ENCODE measurements at places on chromosomes 7 and 10.
A peak's percentile ranks its signal among the peaks of the same experiment; 100 is the strongest.

DNA sequence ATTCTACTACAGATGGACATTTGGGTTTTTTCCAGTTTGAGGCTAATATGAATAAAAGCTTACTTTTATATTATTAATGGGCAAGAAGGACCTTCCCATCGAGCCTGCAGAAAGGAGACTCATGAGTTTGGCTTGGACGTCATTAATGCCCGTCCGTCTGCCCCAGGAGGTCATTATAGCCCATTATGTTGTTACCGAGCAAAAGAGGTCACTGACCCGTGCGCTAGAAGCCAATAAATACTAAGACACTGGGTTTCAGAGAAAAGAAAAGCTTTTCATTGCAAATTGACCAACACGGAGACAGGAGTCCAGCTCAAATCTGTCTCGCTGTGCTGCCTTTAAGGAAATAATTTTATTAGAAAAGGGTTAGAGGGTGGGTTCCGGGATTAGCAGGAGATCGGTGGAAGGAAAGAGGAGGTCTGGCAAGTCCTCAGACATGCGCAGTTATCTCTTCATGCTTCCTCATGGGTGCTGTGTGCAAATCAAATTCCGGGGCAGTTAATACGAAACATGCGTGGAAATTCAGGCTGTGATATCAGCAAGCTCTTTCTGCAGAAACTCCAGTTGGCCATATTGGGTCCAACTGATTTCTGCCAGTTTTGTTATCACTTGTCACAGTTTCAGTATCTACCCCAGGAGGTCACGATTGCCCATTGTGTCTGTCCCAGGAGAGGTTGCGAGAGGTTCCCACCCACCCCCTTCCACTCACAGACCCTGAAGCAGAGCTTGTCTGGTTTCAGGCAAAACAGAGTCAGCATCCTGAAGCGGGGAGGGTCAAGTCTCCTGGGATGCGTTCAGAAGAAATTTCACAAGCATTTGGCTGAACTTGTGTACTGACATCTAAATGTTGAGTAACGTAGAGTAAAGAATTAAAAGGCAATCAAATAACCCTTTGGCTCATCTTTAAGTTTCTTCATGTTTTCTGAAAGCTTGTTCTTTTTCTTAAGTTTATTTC lies 1.1 kb upstream of the GALNTL5 start:
- DNase-seq: no peak

DNA sequence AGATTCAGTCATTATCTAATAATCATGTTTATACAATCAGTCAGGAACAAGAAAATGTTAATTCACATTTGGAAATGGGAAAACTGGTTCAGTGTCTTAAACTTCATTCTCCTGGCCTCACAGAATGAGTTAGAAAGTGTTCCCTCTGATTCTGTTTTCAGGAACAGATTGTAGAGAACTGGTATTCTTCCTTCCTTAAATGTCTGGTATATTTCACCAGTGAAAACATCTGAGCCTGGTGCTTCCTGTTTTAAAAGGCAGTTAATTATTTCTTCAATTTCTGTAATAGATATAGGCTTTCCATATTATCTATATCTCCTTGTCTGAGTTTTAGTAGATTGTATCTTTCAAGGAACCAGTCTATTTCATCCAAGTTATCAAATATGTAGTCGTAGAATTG lies 97.1 kb upstream of the TMEM168 start:
- no peak for DNase-seq

GRCh38 chr10:6151087-6151977 lies 51.4 kb upstream of the PFKFB3 start:
- no peak for DNase-seq

GRCh38 chr7:154795014-154795413 lies 207.9 kb downstream of the PAXIP1 start:
- DNase-seq: no peak

- DNase-seq: no peak
Observed at GRCh38 chr7:32681174-32681518, 185.9 kb downstream of the AVL9 start.

GRCh38 chr7:3091631-3092030 lies 48.0 kb upstream of the CARD11 start:
- no peak for DNase-seq

- DNase-seq: peak; percentile 30
Observed at GRCh38 chr10:94076325-94076841, 82.7 kb downstream of the PLCE1 start.

DNA sequence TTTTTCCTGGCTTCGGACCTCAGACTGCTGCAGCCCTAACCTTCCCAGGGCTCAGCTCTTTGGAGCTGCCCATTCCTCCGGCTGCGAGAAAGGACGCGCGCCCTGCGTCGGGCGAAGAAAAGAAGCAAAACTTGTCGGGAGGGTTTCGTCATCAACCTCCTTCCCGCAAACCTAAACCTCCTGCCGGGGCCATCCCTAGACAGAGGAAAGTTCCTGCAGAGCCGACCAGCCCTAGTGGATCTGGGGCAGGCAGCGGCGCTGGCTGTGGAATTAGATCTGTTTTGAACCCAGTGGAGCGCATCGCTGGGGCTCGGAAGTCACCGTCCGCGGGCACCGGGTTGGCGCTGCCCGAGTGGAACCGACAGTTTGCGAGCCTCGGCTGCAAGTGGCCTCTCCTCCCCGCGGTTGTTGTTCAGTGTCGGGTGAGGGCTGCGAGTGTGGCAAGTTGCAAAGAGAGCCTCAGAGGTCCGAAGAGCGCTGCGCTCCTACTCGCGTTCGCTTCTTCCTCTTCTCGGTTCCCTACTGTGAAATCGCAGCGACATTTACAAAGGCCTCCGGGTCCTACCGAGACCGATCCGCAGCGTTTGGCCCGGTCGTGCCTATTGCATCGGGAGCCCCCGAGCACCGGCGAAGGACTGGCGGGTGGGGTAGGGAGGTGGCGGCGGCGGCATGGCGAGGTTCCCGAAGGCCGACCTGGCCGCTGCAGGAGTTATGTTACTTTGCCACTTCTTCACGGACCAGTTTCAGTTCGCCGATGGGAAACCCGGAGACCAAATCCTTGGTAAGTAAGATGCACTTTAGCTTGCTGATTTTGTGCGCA lies at the start of gene PLXDC2:
Gene PLXDC2 (plus strand): TSS at position 22 of the 820 bp plus-strand sequence.
- peak; percentile 20 for DNase-seq

DNA sequence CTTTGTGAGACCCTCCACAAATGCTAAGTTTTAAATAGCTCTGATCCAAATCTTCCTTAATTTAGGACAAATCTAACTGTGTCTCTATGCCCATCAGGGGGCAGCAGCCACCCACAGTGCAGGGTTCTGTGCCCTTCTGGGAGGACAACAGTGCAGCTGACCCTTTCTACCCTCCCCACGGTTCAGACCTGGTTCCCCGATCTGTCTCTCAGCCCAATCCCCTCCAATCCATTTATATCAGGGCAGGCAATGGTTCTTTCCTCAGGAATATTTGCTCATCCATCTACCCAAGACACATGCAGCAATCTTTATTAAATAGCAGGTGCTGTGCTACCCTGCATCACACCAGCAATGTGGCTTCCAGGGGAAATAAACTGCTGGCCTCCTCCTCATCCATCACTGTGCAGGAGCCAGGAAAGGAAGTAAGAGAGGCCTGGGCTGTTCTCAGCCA lies 4.0 kb upstream of the RBM28 start:
- DNase-seq: no peak

GRCh38 chr7:120617275-120617674 lies 240.7 kb downstream of the TSPAN12 start:
- DNase-seq: no peak

DNA sequence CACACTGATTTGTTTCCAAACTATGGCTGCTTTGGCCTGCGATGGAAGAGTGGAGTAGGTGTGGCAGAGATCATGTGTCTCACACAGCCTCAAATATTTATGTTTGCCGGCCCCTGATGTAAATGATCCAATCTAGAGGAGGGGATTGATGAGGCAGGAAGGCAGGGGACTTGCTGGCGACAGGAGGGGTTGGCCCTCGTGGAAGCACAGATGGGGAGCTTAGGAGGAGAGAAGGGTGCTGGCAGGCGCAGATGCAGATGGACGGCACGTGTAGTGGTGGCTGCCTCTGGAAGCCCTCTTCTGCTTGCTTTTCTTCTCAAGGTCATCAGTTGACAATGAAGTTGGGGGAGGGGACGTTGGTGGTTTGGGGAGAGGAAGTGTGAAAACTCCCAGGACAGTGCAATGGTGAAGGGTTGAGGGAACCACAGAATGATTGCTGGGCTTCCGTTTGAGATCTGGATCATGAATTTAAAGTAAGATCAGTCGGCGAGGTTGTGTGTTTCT lies 15.4 kb downstream of the COL13A1 start:
- DNase-seq: no peak

- DNase-seq: peak; percentile 80
Observed at GRCh38 chr7:128455543-128456254, at the start of gene HILPDA. TSS of gene HILPDA (plus strand) at chr7:128455878. CDS start at chr7:128457269, 1,391 bp downstream.

DNA sequence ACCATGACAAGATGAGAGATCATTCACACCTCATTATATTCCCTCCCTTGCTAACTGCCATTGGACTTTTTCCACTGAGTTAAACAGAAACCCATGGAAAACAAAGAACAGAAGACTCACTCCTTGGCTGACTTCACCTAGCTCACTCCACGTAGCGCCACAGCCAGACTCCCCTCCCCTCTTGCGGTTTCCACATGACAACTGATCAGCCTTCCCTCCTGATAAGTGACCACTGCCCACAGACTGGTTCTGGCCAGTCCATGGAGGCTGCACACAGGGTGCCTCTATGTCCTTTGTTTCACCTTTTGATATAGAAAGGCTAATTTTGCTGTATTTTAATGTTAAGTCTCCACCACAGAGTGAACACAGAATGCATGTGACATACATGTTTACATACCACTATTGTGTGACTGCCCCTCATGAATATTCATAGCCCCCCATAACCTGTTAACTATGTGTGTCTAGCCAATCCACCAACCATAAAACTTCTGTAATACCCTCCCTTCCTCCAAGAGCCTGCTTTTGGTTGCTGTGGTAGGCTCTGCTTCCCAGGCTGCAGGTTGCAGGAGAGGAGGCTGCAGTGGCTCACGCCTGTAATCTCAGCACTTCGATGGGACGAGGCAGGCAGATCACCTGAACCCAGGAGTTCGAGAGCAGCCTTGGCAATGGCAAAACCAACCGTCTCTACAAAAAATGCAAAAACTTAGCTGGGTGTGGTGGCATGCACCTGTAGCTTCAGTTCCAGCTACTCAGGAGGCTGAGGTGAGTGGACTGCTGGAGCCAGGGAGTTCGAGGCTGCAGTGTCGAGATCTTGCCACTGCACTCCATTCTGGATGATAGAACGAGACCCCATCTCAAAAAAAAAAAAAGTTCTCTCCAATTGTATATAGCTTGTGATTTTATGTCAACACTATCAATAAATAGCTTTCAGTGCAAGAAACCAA lies 10.0 kb upstream of the IFIT5 start:
- no peak for DNase-seq

DNA sequence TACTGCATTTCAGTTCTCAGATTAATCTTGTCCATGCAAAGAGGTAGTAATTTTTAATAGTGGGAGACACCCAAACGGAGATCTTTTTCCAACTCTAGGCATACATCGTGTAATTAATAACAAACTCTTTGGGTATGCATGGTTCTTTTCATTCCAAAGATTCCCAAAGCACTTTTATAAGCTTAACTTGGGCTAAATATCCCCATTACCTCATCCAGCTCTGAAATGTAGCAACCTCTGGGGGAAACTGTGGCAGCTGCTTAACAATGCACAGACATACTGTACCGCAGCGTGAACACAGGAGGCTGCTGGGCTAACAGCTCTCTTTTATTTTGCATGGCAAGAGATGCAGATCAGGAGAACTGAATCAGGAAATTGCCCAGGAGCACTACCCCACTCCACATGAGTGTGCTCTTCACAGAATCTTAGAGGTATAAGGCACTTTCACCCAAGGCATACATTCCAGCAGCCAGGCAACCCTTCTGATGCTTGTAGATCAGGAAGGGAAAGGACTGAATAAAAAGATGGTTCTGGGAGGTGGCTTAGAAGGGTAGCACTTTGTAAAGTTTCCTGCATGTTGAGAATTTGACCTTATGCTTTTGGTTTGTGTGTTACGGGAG lies 114.4 kb upstream of the GLI3 start:
- DNase-seq: no peak

DNA sequence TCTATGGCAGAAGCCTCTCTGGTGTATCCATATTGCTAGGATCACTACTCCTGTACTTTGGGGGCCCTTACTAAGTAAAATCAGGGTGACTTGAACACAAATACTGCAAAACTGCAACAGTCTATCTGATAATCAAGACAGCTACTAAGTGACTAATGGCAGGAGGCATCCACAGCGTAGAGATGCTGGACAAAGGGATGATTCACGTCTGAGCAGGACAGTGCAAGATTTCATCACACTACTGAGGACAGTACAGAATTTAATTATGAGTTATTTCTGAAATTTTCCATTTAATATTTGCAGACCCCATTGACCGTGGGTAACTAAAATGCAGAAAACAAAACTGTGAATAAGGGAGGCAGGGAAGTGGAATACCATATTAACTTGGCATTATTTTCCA lies 10.4 kb downstream of the CUL2 start:
- DNase-seq: no peak

- DNase-seq: no peak
Observed at GRCh38 chr7:73966941-73967831, 60.8 kb upstream of the ELN start.

GRCh38 chr7:157753713-157754415 lies 417.1 kb downstream of the DNAJB6 start:
- DNase-seq: no peak

DNA sequence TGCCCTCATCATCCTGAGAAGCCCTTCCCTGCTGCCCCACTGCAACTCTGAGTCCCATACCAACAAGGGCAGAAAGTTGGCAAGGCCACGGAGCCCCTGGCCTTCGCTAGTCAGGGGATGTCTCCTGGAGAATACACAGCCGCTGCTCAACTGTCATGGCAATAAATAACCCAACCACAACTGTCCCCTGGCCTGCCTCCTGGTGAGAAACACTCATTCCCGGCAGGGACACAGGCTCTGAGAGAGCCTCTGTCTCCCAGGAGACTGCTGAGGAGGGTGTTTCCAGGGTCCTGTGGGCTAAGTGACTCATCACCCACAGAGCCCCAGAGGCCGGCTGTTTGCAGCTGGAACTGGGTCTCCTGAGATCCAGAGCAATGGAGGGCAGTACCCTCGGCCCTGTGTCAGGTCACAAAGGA lies 354.1 kb downstream of the TNS3 start:
- peak; percentile 18 for DNase-seq

DNA sequence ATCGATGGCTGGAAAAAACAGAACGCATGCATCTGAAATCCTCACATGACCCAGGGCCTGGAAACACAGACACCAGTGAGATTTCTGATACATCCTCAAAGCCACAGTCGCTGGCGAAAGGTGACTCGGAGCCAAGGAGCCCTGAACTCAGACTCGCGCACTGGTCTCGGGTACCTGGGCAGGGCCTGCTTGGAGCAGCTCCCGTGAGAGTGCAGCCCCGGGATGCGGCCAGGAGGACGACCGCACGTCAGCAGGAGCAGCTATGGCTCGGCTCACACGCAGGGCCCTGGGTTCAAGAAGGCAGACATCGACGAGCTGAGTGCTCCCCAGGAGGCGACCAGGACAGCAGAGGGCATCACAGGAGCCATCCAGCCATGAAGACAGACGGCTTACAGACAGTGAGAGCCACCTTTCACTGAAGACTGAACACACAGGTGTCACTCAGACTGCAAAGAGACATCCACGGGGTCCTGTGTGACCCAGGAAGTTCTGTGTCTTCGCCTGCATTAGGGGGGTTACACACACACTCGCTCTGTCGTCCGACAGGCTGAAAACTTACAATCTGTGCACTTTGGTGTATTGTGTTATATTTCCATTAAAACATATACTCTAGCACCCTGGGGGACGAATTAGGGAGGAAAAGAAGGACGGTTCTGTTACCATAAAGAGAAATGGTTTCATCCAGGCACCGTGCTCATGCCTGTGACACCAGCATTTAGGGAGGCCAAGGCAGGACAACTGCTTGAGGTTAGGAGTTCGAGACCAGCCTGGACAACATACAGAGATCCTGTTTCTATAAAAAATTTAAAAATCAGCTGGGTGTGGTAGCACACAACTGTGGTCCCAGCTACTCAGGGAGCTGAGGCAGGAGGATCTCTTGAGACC lies 227.7 kb downstream of the MAD1L1 start:
- no peak for DNase-seq
